ENCODE measurements at places on chromosomes 5 and 9. TPM values are rescaled to one million over a fixed set of nuclear protein-coding genes. Genes with fewer than 3 reads are reported as not detected.

The SMIM3 gene
- 16.4 TPM for total RNA-seq

The SLC6A7 gene
- total RNA-seq: not detected

The CENPH gene
- 6.4 TPM for total RNA-seq

The FOXD4L4 gene
- total RNA-seq: not detected

The IFNK gene
- total RNA-seq: not detected
